ENCODE measurements at places on chromosomes 1 and 21. TPM values are rescaled to one million over a fixed set of nuclear protein-coding genes. Genes with fewer than 3 reads are reported as not detected.

Gene CELA2A
- total RNA-seq: not detected

Gene CRABP2
- total RNA-seq: 11.6 TPM

Gene KRTAP11-1
- not detected for total RNA-seq

Gene NR1I3
- not detected for total RNA-seq

Gene MPL
- 0.31 TPM for total RNA-seq

Gene ARTN
- total RNA-seq: 0.51 TPM

Gene ELAVL4
- not detected for total RNA-seq

Gene LEMD1
- total RNA-seq: not detected

Gene ADAMTSL4
- 4.3 TPM for total RNA-seq

Gene ANGPTL3
- total RNA-seq: not detected

Gene CYB5RL
- total RNA-seq: 2.4 TPM

All from A549 treated with RU486 at 1 μM for 4 hours (cell line).